ENCODE measurements at places on chromosomes 1 and 21. TPM values are rescaled to one million over a fixed set of nuclear protein-coding genes. Genes with fewer than 3 reads are reported as not detected.

- no peak overlapping the region for H3K27ac ChIP-seq
These were observed 47.7 kb downstream of the ETS2 start for GRCh38 chr21:38853421-38853919.

DNA sequence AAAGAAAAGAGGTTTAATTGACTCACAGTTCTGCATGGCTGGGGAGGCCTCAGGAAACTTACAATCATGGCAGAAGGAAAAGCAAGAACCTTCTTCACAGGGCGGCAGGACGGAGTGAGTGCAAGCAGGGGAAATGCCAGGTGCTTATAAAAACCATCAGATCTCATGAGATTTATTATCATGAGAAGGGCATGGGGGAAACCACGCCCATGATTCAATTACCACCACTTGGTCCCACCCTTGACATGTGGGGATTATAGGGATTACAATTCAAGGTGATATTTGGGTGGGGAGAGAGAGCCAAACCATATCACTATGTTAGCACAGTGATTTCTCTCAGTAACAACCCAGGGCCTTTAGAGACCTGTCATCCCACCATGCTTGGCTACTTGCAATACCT is 39.9 kb downstream of the LRRN2 start:
- no peaks in the 10 kb centered on the region for H3K27me3 ChIP-seq
- no peak for DNase-seq
- H3K4me3 ChIP-seq = no peak overlapping the region

The GBP6 gene
- total RNA-seq = 0.10 TPM

The ATP6V1G3 gene
- not detected for total RNA-seq

The PLA2G5 gene
- total RNA-seq = not detected

All from naive thymus-derived CD8-positive, alpha-beta T cell (primary cell).